Stimulated activated CD8-positive, alpha-beta memory T cell treated with anti-CD3 and anti-CD28 coated beads, Interleukin-15, amount 100 ng/mL, for 24 hours (primary cell): ENCODE measurements at places on chromosomes 5 and 9.

DNA sequence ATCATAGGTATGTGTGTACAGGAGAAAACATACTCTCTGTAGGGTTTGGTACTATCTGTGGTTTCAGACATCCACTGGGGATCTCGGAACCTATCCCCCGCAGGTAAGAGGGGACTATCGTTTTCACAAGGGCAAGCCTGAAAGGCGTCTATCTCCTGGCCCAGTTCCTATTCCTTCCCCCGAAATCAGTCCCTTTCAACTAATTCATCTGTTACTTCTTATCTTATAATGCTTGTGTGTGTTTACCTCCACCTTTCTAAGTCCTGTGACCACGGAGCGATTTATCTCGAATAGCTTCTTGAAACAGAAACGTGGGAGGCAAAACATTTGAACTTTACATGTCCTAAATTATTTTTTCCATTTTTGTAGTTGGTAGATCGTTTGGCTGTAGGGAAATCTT, 11.4 kb downstream of the ABO start:
- DNase-seq: no peak

DNA sequence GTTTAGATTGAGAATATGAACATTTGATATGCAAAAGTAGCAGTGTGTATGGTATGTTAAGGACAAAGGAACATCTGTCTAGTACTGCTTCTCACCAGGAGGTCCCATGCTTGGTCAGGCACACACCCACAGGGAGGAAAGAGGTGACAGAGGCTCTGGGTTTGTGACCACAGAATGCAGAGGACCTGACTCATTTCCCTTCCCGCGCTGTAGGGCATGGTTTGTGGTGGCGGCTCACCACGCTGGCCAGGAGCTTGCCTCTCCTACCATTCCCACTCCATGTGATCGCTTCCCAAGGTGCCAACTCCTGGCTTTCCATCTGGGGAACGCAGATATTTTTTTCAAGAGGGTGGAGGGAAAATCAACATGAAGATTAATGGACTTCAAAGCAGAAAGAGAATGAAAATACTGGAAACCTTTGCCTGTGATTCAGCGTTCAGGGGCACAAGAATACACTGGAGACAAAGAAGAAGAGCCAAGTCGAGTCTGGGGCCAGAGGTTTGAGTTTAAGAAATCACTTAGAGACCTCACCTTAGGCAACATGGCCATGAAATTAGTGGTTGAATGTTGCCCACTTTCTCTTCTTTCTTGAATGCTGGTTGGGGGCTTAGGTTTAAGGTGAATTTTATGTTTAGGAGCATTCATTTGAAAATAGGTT, 477.8 kb downstream of the CCDC171 start:
- DNase-seq: no peak

- no peak for DNase-seq
Observed at GRCh38 chr5:37198061-37198460, 51.1 kb downstream of the CPLANE1 start.

GRCh38 chr5:128966375-128966774, 1.1 kb downstream of the SLC27A6 start:
- DNase-seq: no peak

DNA sequence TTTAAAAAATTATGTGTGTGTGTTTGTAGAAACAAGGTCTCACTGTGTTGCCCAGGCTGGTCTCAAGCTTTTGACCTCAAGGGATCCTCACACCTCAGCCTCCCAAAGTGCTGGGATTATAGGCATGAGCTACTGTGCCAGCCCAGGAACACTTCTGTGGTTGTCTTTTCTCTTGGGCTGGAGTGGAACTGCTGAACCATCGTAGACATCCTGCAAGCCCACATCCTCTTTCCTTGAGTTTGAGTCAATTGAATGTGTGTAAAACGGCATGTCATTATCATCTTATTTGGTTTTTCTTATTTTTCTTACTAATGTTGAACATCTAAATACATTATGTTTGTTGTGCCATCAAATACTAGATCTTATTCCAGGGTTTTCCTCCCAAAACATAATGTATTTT, 40.0 kb downstream of the EHMT1 start:
- no peak for DNase-seq

- DNase-seq: no peak
Observed at GRCh38 chr9:14316602-14317300, 2.8 kb upstream of the NFIB start.

- DNase-seq: no peak
Observed at GRCh38 chr5:137073189-137073588, 425.9 kb downstream of the SPOCK1 start.

GRCh38 chr5:180799194-180799593, 3.4 kb downstream of the MGAT1 start:
- DNase-seq: no peak

DNA sequence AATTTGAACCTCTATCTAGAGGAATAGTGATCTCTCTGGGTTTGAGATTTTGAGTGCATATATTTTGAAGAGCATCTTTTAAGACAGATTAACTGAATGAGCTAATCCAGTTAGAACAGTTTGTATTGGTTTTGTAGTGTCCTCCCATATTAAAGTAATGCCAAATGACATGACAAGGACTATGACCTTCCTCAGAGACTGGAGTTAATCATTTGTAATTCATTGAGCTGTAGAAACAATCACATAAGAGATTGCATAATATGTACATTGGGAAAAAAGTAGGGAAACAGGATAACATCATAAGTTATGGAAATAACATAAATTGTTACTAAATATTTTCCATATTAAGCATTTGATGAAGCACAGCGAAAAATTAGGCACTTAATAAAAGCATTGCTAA, 45.8 kb upstream of the PRDM9 start:
- DNase-seq: no peak

- DNase-seq: no peak
Observed at GRCh38 chr9:76101075-76101474, 210.6 kb downstream of the PCSK5 start.

- no peak for DNase-seq
Observed at GRCh38 chr5:68452286-68452685, 236.7 kb downstream of the PIK3R1 start.

- DNase-seq: no peak
Observed at GRCh38 chr5:159424123-159424522, 93.8 kb upstream of the IL12B start.

DNA sequence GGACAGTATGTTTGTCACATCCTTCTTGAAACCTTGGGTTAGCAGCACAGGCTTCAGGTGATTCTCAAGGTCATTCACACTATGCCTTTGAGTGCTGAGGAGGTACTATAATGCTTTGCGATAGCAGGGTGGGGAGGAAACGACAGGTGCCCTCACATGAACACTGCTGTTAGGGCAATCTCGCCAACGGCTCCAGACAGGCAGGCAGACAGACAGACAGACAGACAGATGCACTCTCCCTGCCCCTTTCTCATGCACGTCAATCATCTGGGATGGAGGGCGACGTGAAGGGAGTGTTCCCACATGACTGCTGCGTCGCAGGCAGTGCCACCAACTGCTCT, 82.9 kb downstream of the RAPGEF1 start:
- no peak for DNase-seq

- no peak for DNase-seq
Observed at GRCh38 chr5:1490376-1490775, 33.4 kb downstream of the LPCAT1 start.

DNA sequence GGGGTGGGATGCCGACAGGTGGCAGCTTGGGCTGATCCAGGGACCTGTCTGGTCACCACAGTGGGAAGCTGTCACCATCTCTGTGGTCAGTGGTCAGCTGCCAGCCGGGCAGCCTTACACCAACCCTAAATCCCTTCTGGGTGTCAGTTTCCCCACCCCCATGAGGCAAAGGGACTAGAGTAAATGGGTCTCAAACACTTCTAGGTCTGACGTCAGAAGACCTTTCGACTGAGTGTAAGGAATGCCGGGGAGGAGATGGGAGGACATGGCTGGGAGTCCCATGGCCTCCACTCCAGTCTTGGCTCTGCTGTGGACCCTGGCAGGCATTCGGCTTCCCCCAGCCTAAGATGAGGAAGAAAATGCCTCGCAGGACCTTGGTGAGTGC, 40.3 kb upstream of the SLC25A51 start:
- no peak for DNase-seq

- DNase-seq: no peak
Observed at GRCh38 chr9:124800306-124801259, 23.6 kb downstream of the OLFML2A start.

DNA sequence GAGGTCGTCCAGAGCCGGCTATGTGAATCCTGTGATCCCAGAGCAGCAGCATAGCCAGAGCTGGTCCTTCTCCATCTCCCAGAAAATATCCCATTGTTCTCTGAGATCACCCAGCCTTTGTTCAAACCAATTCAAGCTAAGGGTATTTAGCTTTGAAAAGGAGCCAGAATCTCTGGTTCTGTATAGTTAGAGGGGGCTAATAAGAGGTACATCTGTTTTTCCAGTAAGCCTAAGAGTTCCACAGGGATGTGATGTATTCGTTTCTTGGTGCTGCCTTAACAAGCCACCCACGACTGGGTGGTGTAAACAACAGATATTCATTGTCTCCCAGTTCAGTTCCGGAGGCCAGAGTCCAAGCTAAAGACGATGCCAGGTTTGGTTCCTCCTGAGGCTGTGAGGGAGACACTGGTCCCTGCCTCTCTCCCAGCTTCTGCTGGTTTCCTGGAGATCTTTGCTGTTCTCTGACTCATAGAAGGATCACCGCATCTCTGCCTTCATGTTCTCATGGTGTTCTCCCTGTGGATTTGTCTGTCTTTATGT, 344.8 kb downstream of the MTRR start:
- DNase-seq: no peak

- no peak for DNase-seq
Observed at GRCh38 chr5:105639511-105639910, 2031.2 kb downstream of the EFNA5 start.

DNA sequence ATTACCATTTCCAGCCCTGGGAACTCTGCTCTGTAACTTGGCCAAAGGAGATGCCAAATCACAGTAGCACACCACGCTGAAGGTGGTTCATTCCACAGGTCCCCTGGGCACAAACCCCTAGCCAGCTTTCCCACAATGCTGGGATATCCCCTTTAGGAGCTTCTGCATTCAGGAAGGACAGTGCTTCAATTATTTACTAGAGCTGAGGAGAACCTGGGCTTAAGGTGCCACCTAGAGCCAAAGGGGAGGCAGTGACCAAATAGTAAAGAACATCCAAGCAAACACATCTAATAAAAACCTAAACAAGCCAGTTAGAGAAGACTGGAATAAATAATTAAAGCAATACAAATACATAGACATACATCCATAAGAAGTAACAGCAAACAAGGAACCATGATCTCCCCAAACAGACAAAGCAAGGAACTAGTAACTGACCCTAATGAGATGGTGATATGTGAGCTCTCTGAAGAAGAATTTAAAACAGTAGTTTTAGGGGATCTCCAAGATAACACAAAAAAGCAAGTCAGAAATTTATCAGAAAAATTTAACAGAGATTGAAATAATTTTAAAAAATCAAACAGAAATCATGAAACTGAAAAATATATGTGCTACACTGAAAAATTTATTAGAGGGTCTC, 14.6 kb downstream of the KIF4B start:
- no peak for DNase-seq

GRCh38 chr9:120717176-120717575, 2.9 kb upstream of the MEGF9 start:
- DNase-seq: no peak

GRCh38 chr9:82613498-82613897, 449.4 kb downstream of the RASEF start:
- no peak for DNase-seq

DNA sequence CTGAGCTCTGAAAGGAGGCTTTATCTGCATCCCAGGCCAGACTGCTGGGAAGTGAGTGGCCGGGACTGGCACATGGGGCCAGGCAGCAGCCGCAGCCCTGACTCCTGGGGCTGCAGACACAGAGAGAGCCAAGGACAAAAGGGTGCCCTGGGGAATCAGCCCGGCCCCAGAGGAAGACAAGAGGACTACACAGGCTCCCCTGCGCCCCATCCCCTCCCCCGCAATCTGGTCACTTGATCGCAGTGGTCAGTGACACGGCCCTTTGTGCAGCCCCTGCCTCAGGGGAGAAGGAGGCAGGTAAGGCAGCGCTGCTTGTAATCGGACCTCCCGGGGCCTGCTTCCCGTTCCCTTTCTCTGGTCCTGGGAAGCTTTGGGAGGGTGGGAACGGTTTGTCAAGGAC, 55.5 kb upstream of the FUBP3 start:
- no peak for DNase-seq

- no peak for DNase-seq
Observed at GRCh38 chr9:134551176-134551575, 90.4 kb upstream of the COL5A1 start.

- DNase-seq: no peak
Observed at GRCh38 chr5:69497006-69497520, 4.5 kb downstream of the OCLN start.

- DNase-seq: no peak
Observed at GRCh38 chr5:177478711-177479646, 5.5 kb upstream of the DBN1 start.

DNA sequence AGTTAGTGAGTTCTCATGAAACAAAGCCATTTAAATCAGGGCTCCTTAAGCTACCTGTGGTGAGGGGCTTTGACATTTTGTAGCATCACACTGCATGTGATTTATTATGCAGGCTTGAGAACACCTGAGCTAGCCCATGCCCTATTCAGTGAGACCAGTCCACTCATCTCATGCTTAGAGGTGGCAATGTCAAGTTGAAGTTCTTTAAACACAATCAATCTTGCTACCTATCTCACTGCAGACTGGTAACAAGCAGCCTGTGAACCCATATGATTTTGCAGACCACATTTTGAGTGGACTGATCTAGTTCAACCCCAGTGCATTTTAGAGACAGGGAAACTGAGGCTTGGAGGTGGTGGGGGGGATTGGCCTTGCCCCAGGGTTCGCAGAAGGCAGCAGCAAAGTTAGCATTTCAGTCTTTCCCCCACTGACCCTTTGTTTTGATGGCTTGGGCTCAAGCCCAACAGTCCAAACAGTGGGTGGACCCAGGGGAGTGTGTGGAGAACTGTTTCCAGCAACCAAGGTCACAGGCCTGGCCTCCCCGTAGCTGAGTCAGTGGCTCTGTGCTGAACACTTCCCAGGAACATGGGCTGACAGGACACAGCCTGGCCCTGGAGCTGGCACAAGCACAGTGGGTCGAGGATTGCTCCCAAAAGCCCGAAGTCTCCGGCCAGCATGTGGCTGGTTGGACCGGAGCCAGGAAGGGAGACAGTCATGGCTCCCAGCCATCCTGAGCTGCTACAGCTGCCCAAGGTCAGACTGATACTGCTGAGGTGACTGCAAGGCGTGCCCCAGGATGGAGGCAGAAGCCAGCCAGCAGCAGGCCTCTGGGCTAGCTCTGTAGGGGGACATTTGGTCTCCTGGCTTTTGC, 95.3 kb downstream of the RGS3 start:
- no peak for DNase-seq
